Right lobe of liver (tissue), 6 donors: ENCODE measurements at places on chromosomes 6 and 20.
A peak's percentile ranks its signal among the peaks of the same experiment; 100 is the strongest.

- DNase-seq: no peak
These were observed 449.6 kb downstream of the KIF16B start for GRCh38 chr20:16123623-16124022.

DNA sequence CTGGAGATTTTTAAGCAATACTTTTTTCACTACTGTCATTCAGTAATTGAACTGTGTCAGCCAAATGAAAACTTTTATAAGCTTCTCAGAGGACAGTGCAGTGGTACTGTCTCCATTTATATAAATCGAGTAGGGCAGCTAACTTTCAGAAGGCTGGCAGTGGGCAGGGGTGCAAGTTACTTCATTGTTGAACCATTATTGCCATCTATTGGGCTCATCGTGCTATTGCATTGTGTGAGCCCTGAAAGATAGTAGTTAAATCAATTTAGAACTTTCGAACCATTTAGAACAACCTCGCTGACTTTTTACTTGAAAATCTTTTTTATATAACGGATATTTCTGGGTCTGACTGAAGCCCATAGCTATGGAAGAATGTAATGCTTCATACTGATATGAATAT lies 347.8 kb upstream of the PLCB4 start:
- DNase-seq: peak; percentile 24

DNA sequence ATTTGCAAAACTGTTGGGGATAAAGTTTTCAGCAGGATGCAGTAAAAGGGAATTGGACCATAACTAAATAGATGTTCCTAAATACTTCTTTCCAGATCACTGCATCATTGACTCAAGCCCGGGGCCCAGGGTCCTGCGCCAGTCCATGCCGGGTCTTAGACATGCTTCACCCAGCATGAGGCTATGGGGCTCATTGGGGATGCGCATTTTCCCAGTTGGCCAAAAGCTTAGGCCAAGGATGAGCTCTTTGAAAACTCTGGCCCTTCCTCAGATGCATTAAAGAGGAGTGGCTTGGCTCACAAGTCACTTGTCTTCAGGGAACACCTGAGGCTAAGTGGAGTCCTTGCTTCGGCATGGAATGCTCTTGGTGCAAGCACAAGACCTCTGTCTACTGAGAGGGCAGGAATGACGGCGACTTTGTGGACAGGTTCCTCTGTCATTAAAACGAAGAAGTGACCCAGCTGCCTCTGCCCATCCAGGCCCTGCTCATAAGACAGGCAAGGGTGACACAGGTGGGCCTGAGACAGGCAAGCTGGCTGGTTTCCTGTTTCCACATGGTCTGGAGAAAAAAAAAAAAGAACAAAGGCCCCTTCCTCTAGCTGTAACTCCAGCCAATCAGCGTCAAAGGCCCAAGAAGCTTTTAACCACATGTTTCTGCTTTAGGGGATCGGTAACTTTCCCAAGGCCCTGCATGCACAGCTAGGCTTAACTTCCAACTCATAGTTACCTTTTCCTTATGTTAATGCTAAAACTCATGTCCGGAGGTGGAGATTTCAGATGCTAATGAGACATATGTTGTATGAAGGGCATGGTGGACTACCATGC lies 81.4 kb upstream of the CDH4 start:
- DNase-seq: no peak

DNA sequence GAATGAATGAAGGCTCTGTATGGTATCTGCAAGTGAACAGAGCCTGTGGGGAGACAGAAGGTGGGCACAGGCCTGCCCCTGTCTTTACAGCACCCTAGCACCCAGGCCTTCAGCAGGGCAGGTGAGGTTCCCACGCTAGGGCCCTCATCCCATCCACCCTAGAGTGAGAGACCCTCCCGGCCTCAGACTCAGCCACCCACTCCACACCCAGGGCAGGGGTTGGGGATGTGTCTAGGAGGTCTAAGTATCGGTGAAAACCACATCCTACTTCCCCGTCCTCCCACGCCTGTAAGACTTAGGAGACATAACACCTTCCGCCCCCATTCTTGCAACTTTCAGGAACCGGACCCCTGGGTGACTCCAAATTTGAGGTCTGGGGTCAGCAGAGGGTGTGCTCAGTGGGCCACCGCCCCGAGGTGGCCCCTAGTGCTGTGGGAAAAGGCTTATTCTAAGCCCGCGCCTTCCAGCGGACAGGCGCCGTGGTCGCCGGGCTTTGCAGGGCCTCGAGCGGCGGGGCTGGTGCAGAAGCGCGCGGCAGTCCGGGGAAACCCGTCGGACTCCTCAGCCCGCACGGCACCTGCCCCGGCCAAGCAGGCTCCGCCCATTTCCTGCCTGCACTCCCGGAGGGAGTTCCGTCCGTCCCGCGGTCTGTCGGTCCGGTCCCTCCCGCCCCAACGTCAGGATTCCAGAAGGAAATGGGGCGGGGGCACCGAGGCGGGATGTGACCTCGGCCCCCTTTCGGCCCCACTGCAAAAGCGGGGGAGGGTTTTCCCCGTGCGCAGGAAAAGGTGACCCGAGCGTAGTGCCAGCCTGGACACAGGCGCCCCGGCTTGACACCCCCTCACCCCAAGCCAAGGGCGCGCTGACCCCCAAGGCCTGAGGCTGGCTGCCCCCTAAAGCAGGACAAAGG lies 868 bp downstream of the SAMD10 start:
- DNase-seq: peak; percentile 92

GRCh38 chr6:130831607-130832006 lies 4.4 kb downstream of the SMLR1 start:
- DNase-seq: no peak

DNA sequence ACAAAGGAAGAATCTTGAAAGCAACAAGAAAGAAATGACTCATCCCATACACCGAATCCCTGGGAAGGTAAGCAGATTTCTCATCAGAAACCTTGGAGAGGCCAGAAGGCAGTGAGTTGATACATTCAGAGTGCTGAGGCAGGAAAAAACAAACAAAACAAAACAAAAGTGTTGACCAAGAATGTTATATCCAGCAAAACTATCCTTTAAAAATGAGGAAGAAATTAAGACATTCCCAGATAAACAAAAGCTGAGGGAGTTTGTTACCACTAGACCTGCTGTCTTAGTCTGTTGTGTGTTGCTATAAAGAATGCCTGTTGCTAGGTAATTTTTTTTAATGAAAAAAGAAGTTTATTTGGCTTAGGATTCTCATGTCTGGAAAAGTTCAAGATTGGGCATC lies 33.7 kb upstream of the PPP1R3G start:
- no peak for DNase-seq

DNA sequence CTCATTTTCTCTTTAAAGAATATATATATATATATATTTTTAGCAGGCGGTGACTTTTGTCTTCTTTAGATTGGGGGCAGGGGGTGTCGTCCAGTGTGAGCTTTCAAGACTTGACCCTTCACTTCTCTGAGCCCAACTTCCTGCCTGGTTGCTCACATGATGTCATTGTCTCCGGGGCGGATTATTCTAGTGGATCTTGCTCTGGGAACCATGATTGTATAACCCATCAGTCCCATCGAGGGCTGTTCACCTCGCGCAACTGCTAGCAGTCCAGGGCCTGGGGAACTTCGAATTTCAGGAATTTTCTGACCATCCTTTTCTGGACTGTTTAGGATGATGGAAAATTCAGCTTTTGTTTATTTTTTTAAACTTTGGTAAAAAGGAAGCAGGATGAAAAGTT lies 1.0 kb downstream of the IGF2R start:
- peak; percentile 74 for DNase-seq

DNA sequence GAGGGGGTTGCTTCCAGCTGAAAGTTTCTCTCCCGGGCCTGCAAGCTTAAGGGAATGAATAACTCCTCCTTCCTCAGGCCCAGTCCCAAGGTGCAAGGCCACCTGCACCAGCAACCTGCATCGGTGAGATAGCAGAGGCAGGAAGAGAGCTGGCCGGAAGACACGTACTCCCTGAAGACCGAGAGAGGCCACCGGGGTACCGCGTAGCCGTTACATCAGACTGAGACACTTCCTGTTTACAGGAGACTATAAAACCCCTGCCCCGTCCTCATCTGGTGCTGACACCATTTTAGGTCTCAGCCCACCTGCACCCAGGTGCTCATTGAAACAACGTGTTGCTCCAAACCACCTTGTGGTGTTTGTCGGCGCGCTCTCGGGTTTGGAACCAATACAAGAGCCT lies 60.5 kb upstream of the PRND start:
- DNase-seq: no peak

- DNase-seq: no peak
These were observed 7.9 kb upstream of the GMNN start for GRCh38 chr6:24766680-24767462.

- no peak for DNase-seq
These were observed 148.0 kb downstream of the DHX35 start for GRCh38 chr20:39109933-39110818.

- no peak for DNase-seq
These were observed 807 bp downstream of the SNHG17 start for GRCh38 chr20:38434301-38434741.

GRCh38 chr6:34383161-34383631 lies 9.3 kb downstream of the NUDT3 start:
- no peak for DNase-seq

DNA sequence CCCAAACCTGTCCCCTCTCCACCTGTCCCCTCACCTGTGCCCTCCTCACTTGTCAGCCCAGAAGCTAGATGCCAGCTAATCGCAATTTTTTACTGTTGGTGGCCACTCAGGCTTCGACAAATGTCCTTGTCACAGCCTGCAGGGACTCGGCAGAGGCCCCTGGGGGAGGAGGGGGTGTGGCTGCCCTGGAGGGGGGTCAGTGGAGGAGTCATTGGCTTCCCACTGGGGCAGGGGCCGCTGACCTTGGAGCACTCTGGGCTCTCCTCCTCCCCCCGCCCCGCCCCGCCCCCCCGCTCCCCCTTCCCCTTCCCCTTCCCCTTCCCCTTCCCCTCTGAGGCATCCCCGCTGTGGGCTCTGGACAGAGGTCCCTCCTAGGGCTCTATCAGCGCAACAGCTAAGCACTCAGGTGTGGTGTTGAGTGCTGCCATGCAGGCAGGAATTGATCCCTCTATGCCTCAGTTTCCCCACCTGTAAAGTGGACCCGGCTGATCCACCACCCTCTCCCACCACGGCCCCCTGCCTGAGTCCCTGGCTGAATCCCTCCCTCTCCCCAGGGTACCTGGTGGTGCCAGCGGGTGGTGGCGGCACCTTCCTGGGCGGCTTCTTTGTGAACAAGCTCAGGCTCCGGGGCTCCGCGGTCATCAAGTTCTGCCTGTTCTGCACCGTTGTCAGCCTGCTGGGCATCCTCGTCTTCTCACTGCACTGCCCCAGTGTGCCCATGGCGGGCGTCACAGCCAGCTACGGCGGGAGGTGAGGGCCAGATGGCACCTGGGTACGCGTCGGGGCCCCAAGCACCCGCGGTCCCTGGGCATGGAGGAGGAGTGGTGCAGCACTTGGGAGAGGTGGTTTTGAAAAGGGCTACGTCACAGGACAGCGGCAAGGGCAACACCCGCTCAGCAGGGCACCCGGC lies 23.8 kb downstream of the SLCO4A1 start:
- no peak for DNase-seq

DNA sequence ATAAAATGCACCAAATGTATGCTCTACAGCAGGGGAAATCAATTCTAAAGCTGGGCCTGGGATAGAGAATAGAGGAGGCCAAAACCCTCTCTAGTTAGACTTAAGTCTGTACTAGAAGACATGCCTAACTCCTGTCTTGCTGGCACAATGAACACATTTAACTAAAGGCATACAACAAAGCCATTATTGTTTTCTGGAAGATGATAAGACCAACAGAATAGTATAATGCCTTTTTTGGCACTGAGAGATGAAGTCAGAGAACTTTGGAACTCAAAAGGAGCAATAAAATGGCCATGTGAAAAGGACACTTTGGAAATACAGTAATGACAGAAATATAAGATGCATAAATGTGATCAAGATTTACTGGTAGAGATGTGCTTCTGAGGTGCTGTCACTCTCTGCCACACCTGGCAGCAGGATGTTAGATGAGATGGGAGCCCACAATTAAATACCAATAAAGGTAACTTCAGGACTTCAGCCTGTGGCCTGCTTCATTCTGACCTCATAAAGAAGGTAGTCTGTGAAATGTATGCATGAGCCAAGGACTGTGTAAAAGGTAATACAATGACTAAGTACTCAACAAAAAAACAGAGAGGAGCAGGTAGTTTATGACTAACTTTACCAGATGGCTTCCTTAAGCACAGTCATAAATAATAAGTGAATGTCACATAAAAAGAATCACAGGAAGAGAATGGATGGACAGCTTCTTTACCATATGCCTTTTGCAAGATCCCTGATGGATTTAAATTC lies 333.4 kb downstream of the BCKDHB start:
- DNase-seq: no peak

DNA sequence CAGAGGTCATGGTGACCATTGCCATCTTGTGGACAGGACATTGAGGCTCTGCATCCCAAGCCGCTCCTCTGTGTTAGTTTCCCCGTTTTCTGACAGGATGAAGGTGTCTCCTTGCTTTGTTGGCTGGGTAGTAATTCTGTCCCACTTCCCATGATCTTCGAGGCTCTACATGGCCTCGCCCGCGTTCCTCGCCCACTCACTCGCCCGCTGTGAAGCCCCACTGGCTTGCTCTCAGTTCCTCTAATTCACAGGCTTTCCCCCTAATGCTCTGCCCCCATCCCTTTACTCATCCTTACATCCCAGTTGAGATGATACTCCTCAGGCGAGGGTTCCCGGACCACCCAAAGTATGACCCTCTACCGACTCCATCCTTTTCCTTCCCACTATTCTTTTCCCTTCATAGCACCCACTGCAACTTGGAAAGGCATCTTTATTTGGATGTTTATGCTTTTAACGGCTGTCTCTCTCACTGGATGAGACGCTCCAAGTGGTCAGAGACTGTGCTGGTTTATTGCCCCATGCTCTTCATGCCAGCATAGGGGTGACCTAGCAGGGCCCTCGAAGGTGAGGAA lies 511 bp upstream of the SLC35B2 start:
- no peak for DNase-seq

GRCh38 chr6:90369024-90369519 lies 72.4 kb upstream of the BACH2 start:
- DNase-seq: no peak

DNA sequence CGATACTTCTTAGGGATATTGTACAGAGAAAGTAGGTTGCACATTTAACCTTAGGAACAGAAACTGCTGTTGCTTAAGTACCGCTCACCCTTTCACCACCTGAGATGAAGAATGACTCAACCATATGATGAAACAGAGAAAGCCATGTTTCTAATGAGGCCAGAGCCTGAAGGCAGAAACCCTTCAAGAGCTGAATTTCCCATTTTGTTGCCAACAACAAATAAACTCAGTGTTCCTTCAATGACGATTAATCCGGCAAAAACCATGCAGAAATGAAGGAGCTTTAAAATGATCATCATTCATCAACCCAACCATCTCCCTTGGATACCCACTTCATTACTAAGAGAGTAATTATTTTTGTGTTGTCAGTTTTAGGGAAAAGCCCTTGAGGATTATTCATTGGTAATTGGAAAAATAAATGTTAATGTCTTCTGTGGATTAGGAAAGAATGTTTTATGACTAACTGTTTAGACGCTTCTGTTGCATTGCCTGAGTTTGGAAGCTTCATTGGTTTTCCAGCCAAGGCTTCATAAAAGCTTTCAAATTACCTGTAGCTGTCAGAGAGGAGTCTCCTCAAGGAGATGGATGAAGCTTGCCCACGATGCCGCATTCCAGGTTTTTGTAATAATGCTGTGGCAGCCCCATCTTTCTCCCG lies 112.1 kb upstream of the IYD start:
- DNase-seq: no peak

- no peak for DNase-seq
These were observed 95.3 kb upstream of the C6orf118 start for GRCh38 chr6:165404697-165405096.
